ENCODE measurements at places on chromosomes 12 and 14.

GRCh38 chr12:130948136-130948535 is 5.6 kb upstream of the ADGRD1 start:
- no peak for DNase-seq

- no peak for DNase-seq
Measured at GRCh38 chr14:61372379-61372778, 51.0 kb downstream of the PRKCH start.

DNA sequence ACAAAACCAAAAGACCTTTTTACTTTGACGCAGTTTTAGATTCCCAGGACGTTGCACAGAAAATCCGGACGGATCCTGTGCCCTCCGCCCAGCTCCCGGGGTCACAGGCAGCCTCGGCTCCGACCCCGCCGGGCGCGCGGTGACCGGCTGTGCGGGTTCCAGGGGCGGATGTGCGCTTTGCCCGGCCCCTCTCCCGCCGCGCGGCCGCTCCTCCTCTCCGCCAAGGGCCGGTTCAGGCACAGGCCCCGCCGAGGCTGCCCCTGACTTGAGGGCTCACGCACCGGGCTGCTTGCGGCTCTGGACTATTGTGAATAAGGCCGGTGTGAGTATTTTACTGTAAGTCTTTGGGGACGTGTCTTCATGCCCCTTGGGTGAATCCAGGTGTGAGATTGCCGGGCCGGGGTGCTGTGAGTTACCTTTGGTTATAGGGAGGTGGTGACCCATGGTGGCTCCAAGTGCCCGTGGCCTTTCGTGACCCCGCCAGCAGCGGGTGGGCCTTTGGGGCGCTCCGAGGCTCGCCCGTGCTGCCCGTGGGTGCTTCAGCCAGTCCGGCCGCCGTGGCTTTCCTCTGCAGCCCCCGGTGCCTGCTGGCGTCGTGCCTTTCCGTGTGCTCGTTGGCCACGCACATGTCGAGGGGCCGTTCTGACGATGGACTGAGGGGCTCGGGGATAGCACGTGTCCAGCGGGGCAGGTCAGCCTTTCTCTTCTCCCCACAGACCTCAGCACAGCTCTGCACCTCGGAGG is 45.9 kb downstream of the NOC4L start:
- no peak for DNase-seq

DNA sequence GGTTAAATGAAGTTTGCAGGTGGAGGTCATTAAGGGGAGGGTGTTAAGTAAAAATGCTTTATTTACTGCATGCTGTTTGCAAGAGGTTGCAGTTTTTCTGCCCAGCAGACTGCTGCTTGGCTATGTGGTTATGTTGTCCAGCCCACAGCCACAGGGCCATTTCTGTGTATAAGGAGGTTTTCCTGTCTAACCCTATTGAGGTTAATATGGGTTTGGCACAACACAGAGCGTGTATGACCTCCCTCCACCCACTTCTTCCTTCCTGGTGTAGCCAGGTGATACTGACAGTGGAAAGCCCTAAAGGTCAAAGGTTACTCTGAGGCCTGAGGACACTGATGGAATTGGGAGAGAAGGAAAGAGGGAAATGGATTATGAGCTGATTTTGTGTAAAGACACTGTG is 253.7 kb upstream of the PWP1 start:
- no peak for DNase-seq

DNA sequence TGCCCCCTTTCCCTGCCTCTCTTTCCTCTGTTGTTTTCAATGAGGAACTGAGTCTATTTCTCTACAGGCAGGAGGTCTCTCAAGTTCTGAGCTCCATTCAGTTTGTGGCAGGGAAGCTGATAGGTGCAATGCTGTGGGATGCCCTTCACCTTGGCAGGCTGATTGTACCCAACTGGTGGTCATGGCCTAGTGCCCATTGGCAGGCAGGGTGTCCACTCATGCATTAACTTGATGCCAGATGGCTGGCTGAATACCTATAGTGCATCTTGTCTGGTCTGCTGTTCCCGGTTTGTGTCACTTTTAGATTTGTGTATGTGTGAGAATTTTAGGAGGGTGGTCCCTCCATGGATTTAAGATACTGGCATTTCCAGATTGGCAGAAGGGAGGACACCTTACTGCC is 20.0 kb upstream of the ITGA5 start:
- no peak for DNase-seq

DNA sequence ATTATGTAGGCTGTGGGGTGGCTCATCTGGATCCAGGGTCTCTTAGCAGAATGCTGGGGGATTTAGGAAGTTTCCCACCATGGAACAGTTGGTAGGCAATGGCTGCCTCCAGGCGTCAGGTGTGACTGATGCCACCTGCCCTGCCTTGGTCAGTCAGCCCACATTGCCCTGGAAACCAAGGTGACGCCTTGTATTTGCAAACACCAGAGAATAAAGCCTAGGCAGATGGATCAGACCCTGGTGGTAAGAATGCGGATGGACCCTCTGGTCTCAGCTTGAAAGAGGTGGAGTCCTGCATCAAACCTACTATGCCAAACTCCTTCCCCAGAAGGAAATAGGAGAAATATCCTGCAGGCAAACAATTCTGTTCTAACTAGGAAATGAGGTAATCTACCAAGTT is 38.2 kb downstream of the NCKAP5L start:
- DNase-seq = no peak

DNA sequence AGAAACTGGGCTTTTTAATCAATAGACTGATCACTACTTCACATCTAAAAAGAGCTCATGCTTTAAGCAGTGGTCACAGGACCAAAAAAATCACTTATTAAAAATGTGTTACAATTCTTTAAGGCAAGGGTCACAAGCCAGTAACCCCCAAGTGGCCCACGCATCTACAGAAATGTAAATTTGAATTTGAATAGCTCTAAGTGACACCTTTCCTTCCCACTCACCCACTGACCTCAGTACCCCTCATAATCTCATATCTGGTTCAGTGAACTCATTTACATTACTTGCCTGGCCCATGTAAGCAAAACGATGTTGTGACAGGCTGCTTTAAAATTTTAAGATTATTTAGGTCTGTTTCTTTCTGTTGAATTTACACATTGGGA is 27.4 kb downstream of the NELL2 start:
- no peak for DNase-seq

- DNase-seq = peak; percentile 43
Measured at GRCh38 chr12:111438481-111438880, 32.8 kb downstream of the SH2B3 start.

- peak; percentile 95 for DNase-seq
Measured at GRCh38 chr12:127272864-127273263, 994.1 kb upstream of the TMEM132C start.

DNA sequence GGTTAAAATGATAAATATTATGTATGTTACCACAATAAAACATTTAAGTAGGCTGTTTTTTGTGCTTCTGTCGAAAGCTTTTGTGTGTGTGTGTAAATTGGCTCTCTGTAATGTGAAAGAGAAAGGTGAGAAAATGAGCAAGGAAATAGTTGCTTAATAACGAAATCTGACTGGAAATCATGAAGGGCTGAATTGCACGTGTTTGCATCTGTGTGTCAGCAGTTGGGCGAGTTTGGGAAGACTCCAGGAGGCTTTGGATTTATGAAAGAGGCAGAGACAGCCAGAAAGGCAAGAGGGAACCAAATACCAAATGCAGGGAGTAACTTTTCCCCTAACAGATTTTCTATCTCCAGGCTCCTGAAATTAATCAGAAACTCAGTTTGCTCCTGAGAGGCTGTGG is 47.2 kb upstream of the PLEKHG3 start:
- no peak for DNase-seq

DNA sequence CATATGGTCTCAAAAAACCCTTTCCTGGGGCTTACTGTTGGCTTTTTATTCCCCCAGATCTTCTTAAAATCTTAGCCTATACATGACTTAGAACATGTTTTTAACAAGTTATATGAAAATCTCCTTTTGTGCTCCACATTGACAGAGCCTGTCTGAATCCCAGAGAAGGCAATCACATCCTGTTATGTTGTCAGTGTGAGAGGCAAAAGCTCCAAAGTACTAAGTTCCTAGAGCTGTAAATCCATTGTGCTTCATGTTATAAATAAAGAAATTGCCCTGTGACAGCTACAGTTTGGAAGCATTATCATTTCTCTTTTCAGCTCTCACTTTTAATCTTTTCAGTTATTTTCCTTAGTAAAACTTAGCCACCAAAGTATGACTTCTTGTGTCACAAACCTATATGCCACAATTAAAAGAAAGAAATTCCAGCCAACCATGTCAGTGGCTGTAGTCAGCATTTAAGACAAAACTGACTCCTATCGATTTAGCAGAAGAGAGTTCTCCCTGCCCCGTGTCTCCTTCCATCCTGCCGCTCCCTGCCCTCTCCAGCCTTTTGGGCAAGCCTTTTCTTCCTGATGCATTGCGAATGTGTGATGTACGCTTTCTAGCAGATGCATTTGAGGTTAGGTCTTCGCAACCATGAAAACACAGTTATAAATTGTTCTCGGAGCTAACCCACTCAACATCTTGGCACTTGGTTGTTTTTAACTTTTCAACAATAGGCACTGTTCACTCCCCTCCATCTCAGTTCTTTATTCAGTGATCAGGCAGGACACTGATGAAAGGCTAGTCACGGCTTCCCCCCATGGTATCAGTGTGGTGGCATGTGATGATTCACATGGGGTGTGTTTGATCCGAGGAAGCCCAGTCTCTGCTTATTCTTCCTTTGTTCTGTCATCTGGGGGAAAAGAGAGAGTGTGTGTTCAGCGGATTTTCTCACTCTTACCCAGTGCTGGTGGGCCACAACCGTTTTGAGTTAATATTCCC is 143.5 kb downstream of the SSPN start:
- DNase-seq = peak; percentile 70

DNA sequence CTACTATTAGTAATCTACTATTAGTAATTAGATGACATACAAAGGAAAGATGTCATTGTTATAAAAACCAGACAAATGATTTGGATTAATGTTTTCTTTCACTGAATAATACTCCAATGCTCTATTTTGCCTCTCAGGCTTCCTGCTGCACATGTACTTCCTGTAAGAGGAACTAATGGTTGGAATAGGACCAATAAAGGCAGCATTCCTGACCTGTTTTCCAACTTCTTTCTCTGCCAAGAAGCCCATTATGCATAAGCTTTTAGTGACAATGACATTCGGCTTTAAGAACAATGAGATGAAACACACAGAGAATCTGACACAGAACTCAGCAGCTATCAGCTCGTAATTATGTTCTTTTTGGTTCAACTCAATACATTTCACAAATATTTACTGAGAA is 5.2 kb upstream of the C12orf56 start:
- peak; percentile 41 for DNase-seq

DNA sequence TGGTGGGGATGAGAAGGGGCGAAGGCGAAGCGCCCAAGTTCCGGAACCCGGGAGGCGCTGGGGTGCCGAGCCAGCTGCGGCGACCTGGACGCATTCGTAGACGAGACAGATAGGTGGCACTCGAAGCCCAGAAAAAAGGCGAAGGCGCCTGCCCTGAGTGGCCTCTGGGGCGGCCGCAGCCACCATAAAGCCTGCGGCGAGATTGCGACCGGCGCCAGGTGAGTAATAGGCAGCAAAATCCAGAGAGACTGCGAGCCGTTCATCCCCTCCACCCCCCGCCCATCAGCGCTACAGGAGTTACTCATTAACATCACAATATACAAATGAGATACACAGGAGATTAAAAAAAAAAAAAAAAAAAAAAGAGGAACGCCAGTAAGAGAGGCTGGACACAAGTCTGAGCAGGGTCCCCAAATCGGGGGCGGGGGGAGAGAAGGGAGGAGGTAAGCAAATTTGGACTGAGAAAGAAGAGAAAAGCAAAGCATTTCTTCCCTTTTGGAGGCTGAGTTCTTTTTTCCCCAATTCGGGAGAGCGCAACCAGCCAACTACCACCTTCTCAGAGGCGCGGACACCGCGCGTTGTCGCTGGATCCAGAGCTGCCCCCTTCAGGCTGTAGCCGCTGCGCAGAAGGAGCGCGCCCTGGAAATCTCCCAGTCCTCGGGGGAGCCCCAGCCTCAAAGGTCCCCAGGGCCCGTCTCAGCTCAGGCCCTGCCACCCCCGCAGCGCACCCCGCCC is 15.7 kb downstream of the TBX3 start:
- DNase-seq = peak; percentile 91

- peak; percentile 92 for DNase-seq
Measured at GRCh38 chr14:68952531-68953195, 26.4 kb downstream of the ACTN1 start.

- DNase-seq = no peak
Measured at GRCh38 chr12:108778053-108778452, 46.7 kb upstream of the CORO1C start.

DNA sequence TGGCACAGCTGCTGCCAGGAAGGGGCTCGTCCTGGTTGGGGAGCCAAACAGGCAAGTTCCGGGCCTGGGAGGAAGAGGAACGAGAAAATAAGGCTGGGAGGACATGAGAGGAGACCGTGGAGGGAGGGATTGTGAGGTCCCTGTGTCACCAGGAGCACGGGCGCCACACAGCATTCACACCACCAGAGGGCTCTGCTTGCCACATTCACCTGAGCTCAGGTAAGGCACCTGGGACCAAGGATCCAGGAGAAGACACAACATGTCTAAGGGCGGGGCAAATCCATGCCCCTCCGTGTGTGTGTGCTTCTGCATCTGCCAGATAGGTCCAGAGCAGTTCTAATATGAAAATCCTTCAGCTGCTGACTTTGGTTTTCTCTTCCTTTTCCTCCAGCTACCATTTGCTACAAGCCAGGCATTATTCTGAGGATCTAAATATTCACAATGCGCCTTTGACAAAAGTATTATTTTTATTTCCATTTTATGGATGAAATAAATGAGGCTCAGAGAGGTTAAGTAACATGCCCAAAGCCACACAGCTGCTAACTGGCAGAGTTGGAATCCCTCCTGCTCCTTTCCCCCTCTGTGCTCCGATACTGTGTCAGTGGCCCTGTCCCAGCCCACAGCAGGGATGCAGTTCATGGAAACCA is 14.6 kb downstream of the RAPGEF3 start:
- no peak for DNase-seq

GRCh38 chr14:82510007-82510406 is 976.4 kb upstream of the SEL1L start:
- DNase-seq = no peak
